ENCODE measurements at places on chromosomes 1 and 21.

DNA sequence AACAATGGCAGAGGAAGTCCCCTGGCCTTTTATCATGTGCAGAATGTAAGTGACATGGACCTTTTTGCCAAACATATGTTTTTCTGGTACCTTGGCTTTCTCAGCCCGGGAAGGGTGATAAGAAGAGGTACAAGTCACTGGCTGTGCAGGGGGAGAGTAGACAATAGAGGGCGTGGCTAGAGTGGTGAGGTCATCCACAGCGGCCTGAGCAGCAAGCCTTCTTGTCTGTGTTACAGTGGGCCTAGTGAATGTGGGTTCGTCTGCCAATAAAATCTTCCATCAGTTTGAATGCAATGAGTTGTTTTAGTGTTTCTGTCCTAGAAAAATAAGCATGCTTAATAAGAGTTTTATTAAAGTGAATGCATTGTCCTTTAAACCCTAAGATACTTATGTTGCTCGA is 59.0 kb upstream of the PGD start:
- DNase-seq = peak; percentile 96

DNA sequence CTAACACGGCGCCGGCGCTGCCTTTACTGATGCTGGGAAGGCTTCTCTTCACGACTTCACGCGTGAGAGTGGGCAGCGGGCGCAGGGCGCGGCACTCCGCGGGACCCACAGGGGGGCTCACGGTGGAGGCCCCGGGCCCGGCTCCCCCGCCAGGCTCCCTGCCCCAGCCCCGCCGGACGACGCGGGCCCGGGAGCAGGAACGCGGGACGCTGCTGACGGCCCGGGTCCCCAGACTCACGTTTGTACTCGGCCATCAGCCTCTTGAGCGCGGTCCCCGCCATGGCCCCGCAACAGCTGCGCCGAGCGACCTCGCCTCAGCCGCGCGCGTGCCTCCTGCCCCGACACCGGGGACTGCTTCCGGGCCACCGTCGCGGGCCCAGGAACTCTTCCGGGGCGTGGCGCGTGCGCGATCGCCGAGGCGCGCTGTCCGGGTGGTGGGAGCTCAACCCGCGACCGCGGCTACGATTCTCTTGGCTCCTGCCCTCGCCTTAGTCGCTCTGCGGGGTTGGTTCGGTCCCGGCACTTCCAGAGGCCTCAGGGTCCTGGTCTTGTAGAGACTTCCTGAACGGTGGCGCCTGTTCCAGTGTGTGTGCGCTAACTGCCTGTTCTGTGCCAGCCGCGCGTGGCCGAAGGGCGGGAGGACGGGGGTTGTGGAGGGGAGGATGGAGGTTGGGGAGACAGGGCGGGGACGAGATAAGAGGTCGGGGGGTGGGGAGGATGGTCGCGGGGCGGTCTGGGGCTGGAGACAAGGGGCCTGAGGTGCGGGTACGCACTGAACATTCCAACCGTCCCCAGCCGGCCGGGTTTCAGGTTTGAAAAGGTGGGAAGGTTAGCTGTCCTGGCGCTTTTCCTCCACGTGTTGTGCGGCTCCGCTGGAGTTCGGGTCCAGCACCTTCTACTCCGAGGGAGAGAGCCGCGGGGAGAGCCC is at the start of gene UBE2G2:
TSS of gene UBE2G2 (minus strand) at position 353 of the 928 bp plus-strand sequence. CDS start at position 281, 72 bp downstream.
- peak; percentile 72 for DNase-seq

DNA sequence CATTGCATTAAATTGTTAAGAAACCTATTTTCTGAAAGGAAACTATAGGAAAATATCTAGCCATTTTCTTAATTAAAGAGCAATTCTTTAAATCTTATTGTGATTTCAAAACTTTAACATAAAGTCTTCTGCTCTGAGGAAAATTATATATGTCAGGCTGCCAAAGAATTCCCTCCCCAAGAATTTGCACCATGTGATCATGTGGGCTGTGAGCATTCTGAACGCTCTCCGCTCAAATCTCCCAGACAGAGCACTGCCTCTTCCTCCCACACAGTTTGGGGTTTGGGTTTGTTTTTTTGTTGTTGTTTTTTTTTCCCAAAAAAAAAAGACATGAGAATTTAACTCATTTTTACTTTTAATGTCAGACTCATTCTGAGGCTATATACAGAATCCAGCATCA is 155.9 kb upstream of the PALMD start:
- DNase-seq = no peak

GRCh38 chr21:29753216-29753615 is 186.6 kb downstream of the GRIK1 start:
- no peak for DNase-seq

GRCh38 chr1:248886237-248886895 is 19.7 kb upstream of the PGBD2 start:
- no peak for DNase-seq

GRCh38 chr1:192951691-192952460 is 107.3 kb downstream of the UCHL5 start:
- no peak for DNase-seq

DNA sequence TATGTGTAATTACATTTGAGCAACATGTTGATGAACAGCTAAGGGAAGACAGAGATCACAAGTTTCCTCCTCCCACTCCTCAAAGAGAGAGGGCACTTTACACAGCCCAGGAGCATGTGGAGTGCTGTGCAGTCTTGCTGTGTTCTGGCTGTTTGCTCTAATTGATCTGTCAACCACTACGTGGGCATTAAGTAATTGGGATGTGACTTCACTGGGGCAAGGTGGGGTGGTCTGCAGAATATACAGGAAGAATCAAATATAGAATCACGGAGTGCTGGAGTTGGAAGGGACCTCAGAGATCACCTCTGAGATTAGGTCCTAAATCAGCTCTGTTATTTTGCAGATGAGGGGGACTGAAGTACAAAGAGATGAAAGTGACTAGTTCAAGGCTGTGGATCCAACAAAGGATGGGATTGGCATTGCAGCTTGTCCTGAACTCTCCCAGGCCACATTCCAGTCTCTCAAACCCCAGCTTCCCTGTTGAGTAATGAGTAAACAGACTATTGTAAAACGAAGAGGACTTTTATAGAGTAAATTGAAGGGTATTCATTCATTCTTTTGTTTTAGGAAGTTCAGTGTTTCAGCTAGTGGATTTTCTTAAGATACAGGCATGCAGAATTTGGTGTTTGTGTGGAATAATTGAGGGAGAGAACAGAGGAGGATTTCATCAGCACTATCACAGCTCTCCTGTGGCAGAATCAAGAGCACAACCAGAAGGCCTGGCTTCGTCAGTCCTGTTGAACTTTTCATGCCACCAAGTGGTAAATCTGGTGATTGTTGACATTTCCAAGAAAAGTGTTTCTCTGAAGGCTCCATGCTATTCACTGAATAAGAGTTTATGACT is 22.4 kb downstream of the NOS1AP start:
- no peak for DNase-seq

GRCh38 chr1:46289976-46290375 is 13.4 kb downstream of the LRRC41 start:
- no peak for DNase-seq

GRCh38 chr1:67646145-67647035 is 38.6 kb upstream of the GADD45A start:
- peak; percentile 25 for DNase-seq

- no peak for DNase-seq
Observed at GRCh38 chr21:42425591-42425990, 21.9 kb downstream of the UBASH3A start.

- peak; percentile 85 for DNase-seq
Observed at GRCh38 chr1:2046174-2046917, 3.9 kb upstream of the PRKCZ start.

DNA sequence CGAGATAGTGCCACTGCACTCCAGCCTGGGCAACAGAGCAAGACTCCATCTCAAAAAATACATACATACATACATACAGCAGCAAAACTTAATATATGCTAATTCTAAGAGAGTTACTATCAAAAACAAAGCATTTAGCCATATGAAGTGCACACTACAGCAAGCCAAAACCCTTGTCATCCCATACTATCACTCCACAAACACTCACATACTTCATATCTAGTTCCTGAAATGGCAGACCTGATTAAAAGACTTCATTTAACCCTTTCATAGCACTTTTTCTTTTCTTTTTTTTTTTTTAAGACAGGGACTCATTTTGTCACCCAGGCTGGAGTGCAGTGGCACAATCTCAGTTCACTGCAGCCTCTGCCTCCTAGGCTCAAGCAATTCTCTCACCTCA is 65.6 kb downstream of the COP1 start:
- no peak for DNase-seq

DNA sequence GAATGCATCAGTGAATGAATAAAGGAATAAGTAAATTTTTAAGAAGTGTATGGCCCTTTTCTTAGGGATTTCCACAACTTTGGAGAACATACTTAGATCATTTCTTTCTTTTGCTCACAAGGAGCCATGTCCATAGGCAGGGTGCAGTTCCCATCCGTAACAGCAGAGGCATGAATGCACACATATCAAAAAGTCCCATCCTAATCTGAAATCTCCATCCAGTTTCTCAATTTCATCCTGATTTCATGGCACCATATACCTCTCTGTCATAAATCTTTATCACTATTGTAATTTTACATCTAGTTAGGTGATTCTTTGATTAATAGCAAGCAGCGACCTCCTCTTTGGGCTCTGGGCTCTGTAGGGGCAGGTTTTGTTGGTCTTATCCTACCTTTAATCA is 359.2 kb downstream of the RRAGC start:
- DNase-seq = no peak

- no peak for DNase-seq
Observed at GRCh38 chr1:16224472-16224871, 12.0 kb upstream of the ARHGEF19 start.

DNA sequence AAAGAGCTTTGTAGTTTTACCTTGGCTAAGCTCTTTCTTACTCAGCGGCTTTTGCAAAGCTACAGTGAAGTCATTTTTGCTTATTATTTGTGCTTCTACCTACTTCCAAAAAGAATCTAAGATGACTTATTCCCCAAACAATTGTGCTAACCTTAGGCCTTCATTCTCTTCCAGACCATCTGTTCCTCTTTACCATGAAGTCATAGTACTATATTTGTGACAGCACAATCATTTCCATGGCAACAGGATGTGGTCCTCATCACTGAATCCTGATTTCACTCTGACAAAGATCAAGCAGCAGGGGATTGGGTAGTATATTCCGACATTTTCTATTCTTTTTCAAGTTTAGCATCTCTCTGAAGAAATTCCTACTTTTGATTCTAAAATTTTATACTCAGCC is 24.8 kb upstream of the NMNAT2 start:
- no peak for DNase-seq

- DNase-seq = no peak
Observed at GRCh38 chr1:20183035-20183434, 2.9 kb upstream of the UBXN10 start.
